ENCODE measurements at places on chromosomes 13 and 19.

DNA sequence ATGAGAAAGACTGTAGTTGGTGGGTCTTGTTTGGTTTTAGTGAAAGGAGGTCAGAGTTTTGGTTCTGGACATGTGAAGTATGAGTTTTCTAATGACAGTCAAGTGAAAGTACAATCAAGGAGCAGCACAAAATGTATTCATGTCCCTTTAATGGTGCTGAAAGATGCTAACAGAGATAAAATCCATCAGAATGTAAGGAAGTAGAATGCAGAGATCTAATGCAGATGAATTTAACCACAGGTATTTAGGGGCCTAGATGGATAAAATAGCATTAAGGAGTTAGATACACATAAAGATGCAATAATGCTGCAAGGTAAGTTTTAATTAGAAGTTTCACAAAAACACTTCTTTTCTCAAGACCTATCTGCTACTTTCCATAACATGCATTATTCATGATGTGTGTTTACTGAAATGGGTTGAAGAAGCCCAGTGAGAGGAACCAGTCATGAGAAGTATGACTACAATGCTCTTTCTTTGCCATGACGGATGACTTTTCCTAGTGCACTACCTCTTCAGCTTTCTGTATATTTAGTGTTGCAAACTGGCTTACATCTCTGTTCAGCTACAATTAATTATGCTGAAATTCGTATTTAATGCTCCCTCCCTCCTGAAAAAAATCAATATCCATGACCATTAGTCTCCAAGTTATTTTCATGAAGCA, 222.9 kb upstream of the HTR2A start:
- DNase-seq = no peak

- DNase-seq = no peak
Observed at GRCh38 chr13:63541336-63541735, 2125.7 kb upstream of the PCDH20 start.

DNA sequence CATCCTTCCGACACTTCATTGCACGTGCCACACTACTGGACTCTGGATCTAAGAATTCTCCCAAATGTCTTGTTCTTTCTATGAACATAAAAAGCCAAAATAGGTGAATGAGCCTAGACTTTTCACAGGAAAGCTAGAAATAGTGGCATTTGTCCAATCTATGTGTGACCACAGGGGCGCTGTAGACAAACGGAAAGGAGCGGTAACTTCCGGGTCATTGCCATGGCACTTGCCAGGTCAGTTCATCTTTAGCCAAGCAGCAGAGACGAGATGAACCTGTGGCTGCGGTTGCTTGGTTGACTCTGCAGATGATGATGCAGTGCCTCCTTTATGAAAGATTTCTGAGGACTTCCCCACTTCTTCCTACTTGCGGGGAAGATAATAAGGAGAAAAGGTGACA, 65.6 kb downstream of the ADGRE1 start:
- no peak for DNase-seq

GRCh38 chr13:80574113-80574850, 233.4 kb upstream of the SPRY2 start:
- DNase-seq = no peak

DNA sequence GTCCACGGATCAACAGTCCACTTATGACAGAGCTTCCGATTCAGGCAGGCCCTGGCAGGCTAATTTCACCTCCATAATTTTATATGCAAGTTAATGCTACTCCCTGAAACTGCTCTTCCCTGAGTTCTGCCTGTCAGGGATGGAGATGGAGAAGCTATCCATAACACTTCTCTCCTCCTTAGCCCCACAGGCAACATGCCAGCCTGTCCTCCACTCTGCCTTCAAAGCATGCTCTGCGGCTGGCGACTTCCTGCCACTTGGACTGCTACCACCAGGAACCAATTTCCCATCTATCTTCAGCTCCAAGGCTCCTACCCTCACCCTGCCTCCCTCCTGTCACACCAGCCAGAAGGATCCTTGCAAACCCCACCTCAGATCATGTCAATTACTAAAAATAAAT, 35.4 kb downstream of the GSX1 start:
- no peak for DNase-seq

- no peak for DNase-seq
Observed at GRCh38 chr13:30169442-30169841, 137.9 kb downstream of the KATNAL1 start.

- DNase-seq = no peak
Observed at GRCh38 chr13:25819856-25820530, 231.8 kb downstream of the SHISA2 start.

DNA sequence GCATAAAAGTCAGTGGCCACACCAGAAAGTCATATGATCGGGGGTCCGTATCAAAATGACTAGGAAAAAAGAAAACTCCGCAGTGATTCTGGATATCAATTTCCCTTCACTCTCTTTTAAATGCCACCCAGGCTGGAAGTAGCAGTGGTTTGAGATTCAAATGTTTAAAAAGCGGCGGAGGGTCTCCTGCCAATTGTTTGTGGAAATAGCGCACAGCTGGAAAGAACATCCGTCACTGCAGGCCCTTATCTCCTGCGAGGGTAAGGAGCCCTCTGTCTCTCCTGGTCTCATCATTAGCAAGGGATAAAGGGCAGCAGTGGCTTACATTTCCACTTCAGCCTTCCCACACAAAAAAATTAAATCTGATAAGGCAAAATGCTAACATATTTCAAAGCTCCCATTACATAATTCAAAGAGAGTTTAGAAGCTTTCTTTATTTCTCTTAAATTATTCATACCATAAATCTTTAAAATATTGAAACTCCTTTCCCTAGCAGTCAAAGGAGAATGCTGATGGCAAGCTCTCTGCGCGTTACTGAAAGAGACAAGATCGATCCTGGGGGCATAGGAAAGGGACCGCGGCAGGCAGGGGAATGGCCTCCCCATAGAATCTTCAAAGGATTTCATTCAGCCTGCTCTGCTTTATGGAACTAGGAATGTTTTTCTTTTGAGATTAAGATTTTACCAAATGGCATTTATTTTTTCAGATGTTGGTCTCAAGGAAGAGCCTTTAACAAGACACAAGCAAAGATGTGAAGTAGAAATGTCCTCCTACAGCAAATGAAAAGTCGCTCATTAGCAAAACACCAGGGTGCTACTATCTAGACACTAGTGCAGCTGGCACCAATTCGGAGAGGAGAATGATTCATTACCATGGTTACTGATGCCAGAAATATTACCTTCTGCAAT, 35.0 kb downstream of the AMER2 start:
- DNase-seq = no peak

- no peak for DNase-seq
Observed at GRCh38 chr13:44818428-44818827, 170.8 kb downstream of the NUFIP1 start.

- peak; percentile 65 for DNase-seq
Observed at GRCh38 chr19:39411081-39411831, 1.2 kb upstream of the PLEKHG2 start.

DNA sequence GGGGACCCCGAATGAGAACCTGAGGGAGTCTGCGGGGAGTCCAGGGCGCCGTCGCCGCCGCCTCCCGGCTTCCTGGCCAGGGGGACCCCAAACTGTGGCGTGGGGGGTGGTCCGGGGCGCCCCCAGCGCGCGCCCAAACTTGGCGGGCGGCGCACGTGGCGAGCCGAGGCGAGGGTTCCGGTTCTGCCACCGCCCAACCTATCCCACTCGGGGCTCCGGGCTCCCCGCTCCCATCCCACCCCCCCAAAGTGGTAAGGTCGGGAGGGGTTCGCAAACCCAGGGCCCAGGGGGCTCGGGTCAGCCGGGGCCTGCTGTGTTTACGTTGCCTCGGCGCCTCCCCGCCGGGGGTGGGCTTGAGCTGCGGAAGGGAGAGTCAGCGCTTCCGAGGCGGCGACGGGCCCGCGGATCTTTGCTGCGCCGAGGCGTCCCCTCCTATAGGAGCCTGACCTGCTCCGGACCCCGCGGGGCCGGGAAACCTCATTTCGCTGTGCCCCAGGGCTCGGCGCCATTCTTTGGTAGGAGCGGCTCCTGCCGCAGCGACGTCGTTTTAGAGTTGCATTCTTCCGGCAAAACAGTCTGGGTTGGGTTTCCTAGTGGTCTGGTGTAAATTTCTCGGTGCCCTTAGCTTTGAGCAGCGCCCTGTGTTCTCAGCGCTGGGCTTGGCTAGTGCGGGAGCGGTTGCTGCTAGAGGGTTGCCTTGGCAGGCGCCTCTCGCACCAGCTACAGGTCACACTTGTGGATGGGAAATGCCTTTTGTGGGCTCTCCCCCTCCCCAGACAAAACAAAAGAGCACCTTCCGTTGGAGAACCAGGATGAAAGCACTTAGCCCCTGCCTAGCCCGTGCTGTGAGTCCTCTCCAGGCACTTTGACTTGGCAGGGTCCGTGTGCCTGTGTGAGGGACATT, 1.2 kb downstream of the DAZAP1 start:
- DNase-seq = peak; percentile 82

GRCh38 chr13:25922376-25922775, 129.4 kb downstream of the SHISA2 start:
- DNase-seq = no peak

DNA sequence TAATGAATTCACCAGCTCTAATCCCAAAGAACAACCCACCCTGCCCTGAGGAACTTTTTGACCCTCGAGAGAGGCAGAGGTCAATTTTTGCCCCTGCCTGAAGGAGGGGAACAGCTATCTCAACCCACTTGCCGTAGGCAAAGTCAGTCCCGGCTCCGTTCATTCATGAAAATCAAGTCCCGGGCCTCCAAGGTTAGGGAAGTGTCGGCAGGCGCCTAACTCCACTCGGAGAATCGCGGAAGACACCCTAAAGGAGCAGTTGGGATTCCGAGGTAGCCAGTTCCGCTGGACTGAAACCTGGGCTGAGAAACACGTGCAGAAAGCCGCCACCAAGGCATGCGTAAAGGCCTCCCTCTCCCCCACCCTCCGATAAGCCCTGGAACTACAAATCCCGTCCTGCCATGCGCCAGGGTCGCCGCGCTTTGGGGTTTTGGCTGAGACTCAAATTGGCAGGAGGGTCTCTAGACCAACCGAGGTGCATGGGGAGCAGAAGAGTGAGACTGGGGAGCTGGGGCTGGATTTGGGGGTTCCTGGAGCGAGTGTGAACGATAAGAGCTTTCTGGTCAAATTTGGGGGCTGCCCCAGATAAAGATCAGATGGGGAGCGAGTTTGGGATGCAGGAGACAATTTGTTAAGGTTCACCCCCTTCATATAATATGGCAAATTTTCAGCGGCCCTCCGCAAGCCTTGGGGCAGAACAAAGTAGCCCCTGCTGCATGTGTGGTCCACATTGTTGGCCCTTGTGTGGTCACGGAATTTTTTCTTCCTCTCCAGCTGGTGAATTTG, at the start of gene TNPO2:
Gene TNPO2, minus strand, starts transcription at position 292 of the 786 bp plus-strand sequence. CDS start 2,955 bp downstream, outside the sequence.
- peak; percentile 88 for DNase-seq

GRCh38 chr13:110257408-110257807, 49.5 kb downstream of the COL4A1 start:
- DNase-seq = no peak

GRCh38 chr19:15107061-15108010, at the start of gene SYDE1:
Gene SYDE1, plus strand, starts transcription at chr19:15107401. Its CDS starts 33 bp downstream, at chr19:15107434.
- peak; percentile 70 for DNase-seq

DNA sequence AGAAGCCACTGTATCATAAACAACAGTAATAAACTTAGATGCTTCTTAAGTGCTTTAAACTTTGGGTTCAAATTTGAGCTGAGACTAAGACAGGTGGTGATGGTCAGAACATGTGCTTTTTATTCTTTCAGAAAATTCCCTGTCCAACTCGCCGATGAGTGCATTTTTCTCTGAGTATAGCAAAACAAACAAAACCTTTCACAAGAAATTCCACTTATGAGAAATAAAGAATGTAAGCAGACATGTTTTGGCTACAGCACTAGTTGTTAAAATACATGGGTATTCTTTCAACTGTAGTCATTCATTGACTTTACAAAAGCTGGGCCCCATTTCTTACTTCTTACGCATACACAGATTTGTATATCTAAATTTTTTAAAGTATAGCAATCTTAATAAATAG, 125.6 kb downstream of the SPRY2 start:
- no peak for DNase-seq

GRCh38 chr19:8050274-8051096, 2.1 kb upstream of the CCL25 start:
- DNase-seq = peak; percentile 97

GRCh38 chr19:56120002-56120370, 1.1 kb downstream of the ZNF787 start:
- no peak for DNase-seq

- no peak for DNase-seq
Observed at GRCh38 chr13:80374901-80375300, 34.0 kb upstream of the SPRY2 start.

DNA sequence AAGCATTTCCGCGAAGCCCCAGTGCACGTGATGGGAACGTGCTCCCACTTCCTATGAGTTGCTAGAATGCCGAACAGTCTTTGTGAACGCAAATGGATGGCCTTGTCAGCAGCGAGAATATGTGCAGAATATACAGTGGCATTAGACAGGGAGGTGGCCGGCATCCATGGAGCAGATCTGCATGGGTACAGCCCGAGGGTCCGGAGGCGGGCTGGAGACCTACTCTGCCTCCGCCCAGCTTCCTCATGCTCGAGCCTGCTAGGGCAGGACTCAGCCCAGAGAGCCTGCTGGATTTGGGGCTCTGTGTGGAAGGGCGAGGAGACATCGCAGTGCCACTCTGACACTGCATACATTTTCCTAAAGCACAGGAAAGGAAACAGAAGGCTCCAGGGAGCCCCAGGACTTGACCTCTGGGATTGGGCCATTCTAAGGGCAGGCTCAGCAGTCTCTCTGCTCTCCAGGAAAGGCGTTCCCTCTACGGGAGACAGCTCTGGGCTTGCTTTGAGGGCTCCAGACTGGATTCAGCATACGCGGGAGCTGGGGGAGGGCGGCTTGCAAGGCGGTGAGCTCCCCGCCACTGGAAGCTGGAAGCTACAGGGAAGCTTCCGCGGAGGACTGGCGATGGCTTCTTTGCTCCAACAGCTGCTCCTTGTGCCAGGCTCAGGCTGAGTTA, 55.9 kb upstream of the UQCRFS1 start:
- peak; percentile 36 for DNase-seq

DNA sequence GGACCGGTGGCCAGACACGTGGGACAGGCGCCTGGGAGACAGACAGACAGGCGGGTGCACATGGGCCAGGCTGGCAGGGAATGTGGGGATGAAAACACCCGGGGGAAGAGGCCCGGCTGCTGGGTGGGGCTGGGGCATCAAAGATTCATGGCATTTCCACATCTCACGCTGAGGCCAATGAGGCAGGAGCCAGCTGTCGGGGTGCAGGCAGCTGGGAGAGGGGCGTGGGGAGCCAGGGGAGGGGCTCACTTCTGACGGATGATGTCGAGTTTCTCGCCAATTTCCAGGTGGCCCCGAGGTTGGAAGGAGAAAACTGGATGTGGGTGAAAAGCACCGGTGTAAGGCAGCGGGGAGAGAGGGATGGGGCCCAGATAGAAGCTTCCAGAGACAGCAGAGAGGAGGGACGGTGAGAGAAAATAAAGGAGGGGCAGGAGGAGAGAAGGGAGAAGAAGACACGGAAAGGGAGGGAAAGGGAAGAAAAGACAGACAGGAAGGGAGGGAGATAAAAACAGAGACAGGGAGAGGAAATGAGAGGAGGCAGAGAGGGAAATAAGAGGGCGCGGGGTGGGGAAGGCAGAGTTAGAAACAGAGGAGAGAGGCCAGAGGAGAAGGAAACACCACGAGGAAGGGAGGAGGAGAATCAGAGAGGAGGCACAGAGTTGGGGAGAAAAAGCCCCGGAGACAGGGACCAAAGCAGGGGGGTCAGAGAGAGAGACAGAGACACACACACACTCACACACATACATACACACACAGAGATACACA, 8.0 kb upstream of the CCER2 start:
- DNase-seq = no peak

- DNase-seq = no peak
Observed at GRCh38 chr19:1081301-1082164, 13.6 kb downstream of the POLR2E start.
